Bronchial smooth muscle cell (primary cell): ENCODE measurements at places on chromosomes 5 and 9. TPM values are rescaled to one million over a fixed set of nuclear protein-coding genes. Genes with fewer than 3 reads are reported as not detected.

Gene PCDHGB4
- total RNA-seq, result 26.7 and 34.0 TPM in 2 replicates

Gene ORM2
- not detected in 2 replicates for total RNA-seq

Gene HSPB3
- total RNA-seq, result not detected in 2 replicates

Gene ARAP3
- total RNA-seq, result 2.8 and 3.5 TPM in 2 replicates

Gene SLC25A48
- total RNA-seq, result not detected in 2 replicates

Gene GDA
- total RNA-seq, result not detected in 2 replicates

Gene PCA3
- total RNA-seq, result under 0.01 and 0.26 TPM in 2 replicates

Gene CAVIN4
- total RNA-seq, result 0.79 and 1.6 TPM in 2 replicates

Gene SPDL1
- 5.2 and 6.5 TPM in 2 replicates for total RNA-seq

Gene SLIT3
- total RNA-seq, result 0.95 and 2.8 TPM in 2 replicates

Gene C8G
- 0.32 and 0.69 TPM in 2 replicates for total RNA-seq

Gene ARRDC3
- total RNA-seq, result 85.7 and 86.2 TPM in 2 replicates
